ENCODE measurements at places on chromosomes 2 and 18.

- DNase-seq = no peak
Observed at GRCh38 chr2:60000686-60001085, 552.8 kb downstream of the BCL11A start.

- no peak for DNase-seq
Observed at GRCh38 chr2:36060133-36060532, 295.4 kb upstream of the CRIM1 start.

DNA sequence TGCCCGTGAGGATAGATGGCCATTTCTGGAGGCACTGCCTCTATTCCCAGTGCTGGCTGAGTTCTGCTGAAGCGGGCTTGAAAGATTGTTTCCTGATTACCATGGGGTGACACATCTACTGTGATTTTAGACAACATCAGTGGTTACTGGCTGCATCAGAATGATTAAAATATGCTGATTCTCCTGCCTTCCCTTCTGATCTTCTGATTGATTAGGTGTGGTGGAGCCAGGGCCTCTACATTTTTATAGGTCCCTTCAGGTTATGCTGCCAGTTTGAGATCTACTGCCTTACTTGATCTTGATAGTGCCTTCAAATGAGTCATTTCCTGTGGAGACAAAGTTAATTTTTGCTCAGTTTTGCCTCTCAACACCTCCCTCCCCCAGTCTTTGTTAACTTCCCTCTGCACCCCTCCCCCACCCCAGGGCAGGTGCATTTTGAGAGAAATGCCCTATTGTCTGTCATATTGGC, 31.6 kb upstream of the SNORC start:
- peak; percentile 90 for DNase-seq

DNA sequence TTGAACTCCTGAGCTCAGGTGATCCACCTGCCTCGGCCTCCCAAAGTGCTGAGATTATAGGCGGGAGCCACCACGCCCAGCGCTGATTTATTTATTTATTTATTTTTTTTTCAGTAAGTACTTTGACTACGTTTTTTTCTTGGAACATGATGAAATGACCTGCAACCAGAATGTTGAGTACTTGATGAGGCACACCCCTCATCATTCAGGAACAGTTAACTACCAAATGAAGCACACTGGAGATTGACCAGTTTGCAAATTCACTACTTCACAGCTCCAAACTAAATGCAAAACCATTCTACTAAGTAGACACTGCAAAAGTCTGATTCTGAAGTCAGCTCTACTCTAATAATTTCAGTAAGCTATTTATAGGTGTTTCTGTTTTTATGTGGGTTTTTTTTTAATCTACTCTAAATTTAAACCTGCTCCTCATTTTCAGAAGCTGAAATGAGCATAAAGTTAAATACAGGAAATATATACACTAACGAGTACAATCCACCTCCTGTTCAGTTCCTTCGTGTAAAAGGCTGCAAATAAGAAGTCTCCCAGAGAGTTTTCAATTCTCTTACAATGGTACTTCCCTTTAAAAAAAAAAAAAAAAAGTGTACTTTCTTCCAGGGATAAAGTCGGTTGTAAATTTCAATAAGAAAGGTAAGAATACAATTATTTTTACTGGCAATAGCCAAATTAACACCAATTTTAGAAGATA, 1.4 kb downstream of the GFPT1 start:
- no peak for DNase-seq

DNA sequence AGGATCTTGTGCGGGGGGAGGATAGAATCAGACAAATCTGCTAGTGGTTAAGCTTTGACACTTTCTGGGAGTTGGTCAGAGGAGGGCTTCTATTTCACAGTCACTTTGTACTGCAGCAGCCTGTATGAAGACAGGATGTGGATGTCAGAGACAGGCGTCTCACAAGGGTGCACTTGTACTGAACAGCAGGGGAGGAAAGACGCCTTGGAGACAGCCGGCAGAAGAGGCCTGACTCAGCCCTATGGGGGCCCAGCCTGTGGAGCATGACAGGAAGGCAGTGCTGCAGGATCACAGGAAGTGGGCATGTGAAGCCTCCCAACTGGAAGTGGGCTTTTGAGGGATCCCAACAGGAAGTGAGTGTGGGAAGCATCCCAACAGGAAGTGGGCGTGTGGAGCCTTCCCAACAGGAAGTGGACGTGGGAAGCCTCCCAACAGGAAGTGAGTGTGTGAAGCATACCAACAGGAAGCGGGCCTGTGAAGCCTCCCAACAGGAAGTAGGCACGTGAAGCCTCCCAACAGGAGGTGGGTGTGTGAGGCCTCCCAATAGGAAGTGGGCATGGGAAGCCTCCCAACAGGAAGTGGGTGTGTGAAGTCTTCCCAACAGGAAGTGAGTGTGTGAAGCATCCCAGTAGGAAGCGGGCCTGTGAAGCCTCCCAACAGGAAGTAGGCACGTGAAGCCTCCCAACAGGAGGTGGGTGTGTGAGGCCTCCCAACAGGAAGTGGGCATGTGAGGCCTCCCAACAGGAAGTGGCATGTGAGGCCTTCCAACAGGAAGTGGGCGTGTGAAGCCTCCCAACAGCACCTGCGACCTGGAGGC, 212.3 kb downstream of the SNTG2 start:
- DNase-seq = peak; percentile 44

- DNase-seq = no peak
Observed at GRCh38 chr18:10771053-10771709, 245.4 kb downstream of the NAPG start.

DNA sequence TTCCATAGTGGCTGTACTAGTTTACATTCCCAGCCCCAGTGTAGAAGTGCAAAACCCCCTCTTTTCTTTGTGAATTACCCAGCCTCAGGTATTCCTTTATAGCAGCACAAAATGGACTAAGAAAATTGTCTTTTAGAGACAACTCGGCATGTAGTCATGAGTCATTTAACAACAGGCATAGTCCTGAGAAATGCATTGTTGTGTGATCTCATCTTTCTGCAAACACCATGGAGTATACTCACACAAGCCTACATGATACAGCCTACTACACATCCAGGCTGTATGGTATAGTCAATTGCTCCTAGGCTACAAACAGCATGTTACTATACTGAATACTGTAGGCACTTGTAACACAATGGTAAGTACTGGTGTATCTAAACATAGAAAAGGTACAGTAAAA, 44.4 kb upstream of the MBP start:
- DNase-seq = no peak

- DNase-seq = no peak
Observed at GRCh38 chr2:134175834-134176233, 78.0 kb upstream of the MGAT5 start.

- no peak for DNase-seq
Observed at GRCh38 chr2:12928197-12928774, 211.6 kb downstream of the TRIB2 start.

DNA sequence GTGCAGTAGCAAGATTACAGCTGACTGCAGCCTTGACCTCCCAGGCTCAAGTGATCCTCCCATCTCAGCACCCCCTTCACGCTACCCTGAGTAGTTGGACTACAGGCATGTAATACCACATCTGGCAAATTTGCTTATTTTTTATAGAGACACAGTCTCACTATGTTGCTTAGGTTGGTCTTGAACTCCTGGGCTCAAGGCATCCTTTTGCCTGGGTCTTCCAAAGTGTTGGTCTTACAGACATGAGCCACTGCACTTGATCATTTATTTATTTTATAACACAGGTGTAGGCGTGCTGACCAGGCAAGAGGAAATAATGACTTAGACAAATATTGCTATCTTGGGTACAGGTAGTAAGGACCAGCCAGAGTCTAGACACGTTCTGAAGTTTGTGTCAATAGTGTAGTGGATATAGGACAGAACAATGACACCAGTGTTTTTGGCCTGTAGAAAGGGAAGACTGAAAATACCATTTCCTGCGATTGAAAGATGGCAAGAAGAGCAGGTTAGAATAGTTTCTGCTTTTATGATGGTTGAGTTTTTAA, 71.0 kb upstream of the THUMPD2 start:
- no peak for DNase-seq

GRCh38 chr2:48799601-48800000, 44.1 kb upstream of the LHCGR start:
- DNase-seq = no peak

- no peak for DNase-seq
Observed at GRCh38 chr2:1593371-1594122, 150.8 kb downstream of the PXDN start.

GRCh38 chr2:126620302-126620701, 35.7 kb upstream of the GYPC start:
- no peak for DNase-seq

GRCh38 chr2:207279520-207279919, 113.8 kb upstream of the KLF7 start:
- no peak for DNase-seq

- no peak for DNase-seq
Observed at GRCh38 chr2:37895140-37895539, 29.9 kb upstream of the RMDN2 start.

- no peak for DNase-seq
Observed at GRCh38 chr18:48003426-48004349, 73.2 kb upstream of the SMAD2 start.

GRCh38 chr2:180128861-180129260, 121.8 kb upstream of the CWC22 start:
- no peak for DNase-seq

- no peak for DNase-seq
Observed at GRCh38 chr2:71833855-71834560, 313.7 kb downstream of the CYP26B1 start.

DNA sequence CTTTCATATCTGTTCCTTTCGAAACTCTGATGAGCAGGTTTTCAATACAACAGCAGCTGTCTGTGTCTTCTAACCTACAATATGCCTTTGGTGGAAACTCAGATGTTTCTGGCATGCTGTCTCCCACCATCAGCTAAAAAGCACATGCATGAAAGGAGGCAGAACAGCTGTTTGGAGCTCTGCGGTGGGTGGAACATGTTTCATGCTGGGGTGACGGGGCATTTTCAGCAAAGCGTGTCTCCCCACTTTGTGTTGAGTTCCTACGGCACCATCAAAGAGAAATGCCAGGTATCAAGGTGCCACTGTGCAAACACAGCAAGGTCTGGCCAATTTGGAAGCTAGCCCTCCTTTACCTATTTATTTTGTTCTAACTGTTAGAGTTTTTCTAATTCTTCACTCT, 290.1 kb downstream of the CLIP4 start:
- DNase-seq = no peak

GRCh38 chr18:47968006-47968676, 37.7 kb upstream of the SMAD2 start:
- no peak for DNase-seq

- DNase-seq = no peak
Observed at GRCh38 chr18:37754141-37754540, 188.5 kb upstream of the CELF4 start.

DNA sequence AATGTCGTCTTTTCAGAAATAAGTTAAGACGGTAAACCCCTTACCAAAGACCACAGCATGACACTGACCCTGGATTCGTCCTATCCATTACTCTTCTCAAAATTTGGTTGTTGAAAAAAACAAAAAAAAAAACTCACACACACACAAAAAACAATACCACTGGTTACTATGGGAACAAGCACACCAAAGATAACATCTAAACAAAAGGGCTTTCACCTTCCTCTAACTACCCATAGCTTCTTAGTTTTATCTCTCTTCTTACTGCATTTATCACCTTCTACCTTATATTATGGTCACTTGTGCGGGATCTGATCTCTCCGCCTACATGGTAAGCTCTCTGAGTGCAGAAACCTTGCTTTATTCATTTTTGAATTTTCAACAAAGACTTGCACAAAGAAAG, 192.7 kb downstream of the STK39 start:
- DNase-seq = no peak

GRCh38 chr2:48170281-48170680, 264.0 kb upstream of the FBXO11 start:
- DNase-seq = no peak

DNA sequence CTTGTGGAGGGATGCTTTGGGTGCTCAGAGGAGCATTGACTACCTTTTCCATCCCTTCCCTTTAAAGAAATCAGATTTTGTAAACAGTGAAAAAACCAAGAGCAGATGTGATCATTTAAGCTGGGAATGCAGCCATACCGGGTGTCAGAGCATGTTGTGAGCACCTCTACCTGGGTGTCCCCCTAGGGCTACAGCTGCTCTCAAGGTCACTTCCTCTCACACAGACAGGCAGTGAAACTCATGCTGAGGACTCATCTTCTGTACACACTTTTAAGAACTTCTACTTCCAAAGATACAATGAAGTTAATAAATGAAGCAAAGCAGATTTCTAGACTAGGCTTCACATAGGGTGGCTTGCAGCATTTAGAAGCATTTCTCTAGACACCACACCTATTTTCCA, 48.4 kb upstream of the FRZB start:
- no peak for DNase-seq

GRCh38 chr2:216349366-216349765, 22.9 kb downstream of the MARCHF4 start:
- DNase-seq = no peak

GRCh38 chr18:72555101-72555500, 11.0 kb upstream of the CBLN2 start:
- DNase-seq = no peak

GRCh38 chr2:12081481-12082210, 335.2 kb downstream of the LPIN1 start:
- DNase-seq = peak; percentile 7

GRCh38 chr2:47012189-47012588, 96.6 kb upstream of the MCFD2 start:
- no peak for DNase-seq

- no peak for DNase-seq
Observed at GRCh38 chr2:62554440-62554839, 48.4 kb upstream of the TMEM17 start.

DNA sequence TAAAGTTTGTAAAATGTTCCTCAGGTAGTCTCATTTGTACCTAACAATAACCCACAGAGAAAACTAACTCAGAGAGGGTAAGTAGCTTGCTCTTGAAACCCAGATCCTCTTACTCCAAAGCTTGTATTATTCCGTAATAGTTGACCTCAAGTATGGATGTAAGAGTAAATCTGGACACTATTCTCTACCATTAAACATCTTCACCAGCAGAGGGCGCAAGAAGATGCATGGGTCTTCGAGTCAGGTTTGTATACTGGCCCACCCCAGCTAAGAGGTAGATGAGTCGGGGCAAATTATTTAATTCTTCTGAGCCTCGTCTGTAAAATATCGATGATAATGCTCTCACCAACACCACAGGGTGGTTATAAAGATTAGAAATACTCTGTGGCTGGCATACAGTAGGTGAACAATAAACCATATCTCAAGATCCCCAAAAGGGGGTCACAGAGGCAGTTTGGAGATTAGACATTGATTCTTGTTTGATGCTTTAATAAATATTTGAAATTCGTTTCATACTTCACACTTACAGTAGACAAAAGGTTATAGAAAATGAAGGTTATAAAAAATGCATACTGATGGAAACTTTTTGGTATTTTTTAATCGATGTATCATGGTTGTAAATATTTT, 3.5 kb upstream of the CABLES1 start:
- DNase-seq = peak; percentile 49

GRCh38 chr2:42169874-42170521, 845 bp downstream of the EML4 start:
- DNase-seq = peak; percentile 11

GRCh38 chr2:37667704-37668103, 3.7 kb downstream of the CDC42EP3 start:
- no peak for DNase-seq

- DNase-seq = no peak
Observed at GRCh38 chr2:187129868-187130267, 280.9 kb upstream of the ZSWIM2 start.

- no peak for DNase-seq
Observed at GRCh38 chr2:42068571-42069178, 20.9 kb downstream of the PKDCC start.

GRCh38 chr18:74791501-74792194, 194.0 kb downstream of the ZNF407 start:
- no peak for DNase-seq

- no peak for DNase-seq
Observed at GRCh38 chr2:239353692-239354091, 47.1 kb downstream of the HDAC4 start.
